ENCODE measurements at places on chromosomes 5 and 9. TPM values are rescaled to one million over a fixed set of nuclear protein-coding genes. Genes with fewer than 3 reads are reported as not detected.
A peak's percentile ranks its signal among the peaks of the same experiment; 100 is the strongest.

DNA sequence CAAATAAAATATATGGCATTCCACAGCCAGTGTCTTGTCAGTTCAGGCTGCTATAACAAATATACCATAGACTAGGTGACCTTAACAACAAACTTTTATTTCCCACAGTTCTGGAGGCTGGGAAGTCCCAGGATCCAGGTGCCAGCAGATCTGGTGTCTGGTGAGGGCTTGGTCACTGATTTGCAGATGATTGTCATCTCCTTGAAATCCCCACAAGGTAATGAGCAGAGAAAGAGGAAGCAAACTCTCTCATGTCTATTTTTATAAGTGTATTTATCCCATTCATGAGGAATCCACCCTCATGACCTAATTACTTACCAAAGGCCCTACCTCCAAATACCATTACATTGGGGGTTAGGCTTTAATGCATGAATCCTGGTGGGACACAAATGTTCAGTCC lies 663.2 kb downstream of the TLR4 start:
- DNase-seq = no peak

- no peak for DNase-seq
Measured at GRCh38 chr9:125966959-125967711, 220.0 kb downstream of the PBX3 start.

DNA sequence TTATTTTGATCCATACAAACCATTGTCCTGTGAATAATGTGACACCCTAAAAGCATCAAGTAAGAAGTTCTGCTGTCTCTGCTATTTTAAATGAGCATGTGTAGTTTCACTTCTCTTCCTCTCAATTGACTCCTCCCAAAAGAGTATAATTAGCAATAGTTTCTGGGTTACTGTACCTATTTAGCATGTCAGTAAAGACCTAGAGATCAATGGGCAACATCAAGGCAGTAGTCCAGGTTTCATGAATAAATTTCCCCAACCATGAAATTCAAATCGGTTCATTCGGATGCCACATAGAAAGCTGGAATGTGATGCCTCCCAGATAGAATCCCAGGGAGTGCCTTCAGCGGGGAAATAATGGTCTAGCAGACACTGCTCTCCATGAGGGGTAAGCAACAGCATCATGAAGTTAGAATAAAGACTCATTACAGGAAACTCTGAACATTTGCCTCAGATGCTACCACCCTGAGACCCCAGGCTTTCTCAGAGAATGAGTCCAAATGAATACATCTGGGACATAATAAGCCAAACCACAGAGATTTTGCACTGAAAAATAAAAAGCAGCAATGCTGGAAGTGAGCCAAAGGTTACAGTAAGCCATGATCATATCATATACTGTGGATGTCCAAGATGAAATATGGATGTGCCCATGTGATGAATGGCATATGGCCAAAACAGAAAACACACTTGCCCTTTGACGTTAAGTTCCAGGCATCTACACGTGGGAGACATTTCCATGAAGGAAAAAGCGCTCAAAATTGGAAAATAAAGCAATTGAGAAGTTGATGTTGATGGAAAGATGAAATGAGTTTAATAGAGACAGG lies 1107.0 kb upstream of the SEMA6A start:
- DNase-seq = no peak

DNA sequence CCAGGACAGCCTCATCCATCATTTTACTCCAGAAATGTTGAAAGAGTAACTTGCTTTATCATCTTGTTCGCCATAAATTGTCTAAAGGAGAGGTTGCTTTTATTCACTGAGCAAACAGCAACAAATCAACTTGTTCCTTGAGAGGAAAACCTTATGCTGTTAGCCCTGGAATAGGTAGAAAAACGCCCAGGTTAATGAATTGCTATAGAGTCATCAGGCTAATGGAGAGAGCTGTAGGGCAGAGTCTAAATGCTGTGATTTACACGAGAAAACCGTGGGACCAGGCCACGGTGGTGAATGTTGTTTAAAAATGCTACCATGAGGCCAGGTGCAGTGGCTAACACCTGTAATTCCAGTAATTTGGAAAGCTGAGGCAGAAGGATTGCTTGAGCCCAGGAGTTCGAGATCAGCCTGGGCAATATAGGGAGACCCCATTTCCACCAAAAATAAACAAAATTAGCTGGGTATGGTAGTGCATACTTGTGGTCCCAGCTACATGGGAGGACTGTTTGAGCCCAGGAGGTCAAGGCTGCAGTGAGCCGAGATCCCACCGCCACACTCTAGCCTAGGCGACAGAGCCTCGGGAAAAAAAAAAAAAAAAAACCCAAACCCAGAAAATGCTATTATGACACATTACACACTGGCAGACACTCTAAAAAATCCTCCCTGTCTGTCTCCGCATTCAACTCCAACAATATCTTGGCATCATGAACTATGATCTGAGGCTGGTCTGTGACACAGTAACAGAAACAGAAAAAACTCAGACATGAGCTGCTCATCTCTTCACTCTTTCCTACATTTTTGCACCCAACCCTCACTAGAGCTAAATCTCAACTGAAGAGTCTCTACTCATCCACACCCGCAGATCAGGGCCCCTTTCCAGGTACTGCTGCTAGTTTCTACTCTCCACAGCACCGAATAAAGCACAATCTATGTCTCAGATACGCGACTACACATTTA lies 118.6 kb upstream of the RETREG1 start:
- no peak for DNase-seq

- no peak for DNase-seq
Measured at GRCh38 chr5:43573058-43573457, 16.2 kb upstream of the PAIP1 start.

- DNase-seq = no peak
Measured at GRCh38 chr5:109888989-109889388, 199.3 kb downstream of the MAN2A1 start.

DNA sequence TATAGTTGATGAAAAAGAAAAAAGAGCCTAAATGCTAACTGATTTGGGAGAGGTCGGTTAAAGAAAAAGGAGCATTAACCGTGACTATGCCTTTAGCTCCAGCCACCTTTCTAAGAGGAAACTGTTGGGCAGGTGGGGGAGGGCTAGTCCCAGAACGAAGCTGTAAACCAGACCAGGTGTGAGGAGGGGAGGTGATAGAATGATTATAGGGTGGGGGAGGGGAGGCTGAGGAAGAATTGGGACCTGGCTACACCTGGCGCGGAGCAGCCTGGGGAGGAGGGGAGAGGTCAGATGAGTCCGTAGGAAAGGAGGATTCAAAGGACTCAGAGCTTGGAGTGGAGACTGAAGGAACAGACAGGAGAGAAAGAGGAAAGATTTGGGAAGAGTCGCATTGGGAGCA lies 73.4 kb downstream of the PHAX start:
- DNase-seq = no peak

DNA sequence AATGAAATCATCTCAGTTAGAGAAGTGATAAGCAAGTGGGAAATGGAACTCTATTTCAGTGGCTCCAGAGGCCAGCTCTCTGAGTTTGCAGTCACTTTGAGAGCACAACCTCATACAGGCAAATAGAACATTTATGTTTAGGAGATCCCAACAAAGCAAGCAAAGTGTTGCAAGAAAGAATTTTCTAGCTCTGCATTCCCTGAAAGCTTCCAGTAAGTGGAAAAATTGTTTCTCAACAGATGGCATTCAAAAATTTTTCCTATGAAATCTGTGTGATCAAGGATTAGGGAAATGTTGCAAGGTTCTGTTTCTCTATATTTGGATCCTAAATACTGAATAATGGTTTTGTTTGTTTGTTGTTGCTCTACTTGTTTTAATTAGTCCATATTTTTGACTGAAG lies 764.2 kb upstream of the ZNF608 start:
- no peak for DNase-seq

DNA sequence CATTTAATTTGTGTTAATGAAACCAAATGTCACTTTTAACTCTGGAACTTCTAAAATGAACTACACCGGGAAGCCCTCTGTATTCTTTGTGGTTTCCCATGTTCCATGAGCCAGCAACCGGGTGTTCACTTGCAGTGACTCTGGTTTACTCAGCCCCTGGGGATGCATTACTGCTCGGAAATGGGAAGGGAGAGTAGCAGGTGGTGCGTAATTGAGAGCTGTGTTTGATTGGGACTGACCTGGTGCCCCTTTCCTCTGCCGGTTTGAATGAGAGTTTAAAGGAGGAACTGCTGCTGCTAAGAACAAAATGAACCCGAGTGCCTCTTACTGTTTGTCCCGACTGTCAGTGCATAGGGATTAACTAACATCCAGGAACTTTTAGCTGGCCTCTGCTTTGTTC lies 100.1 kb upstream of the DHFR start:
- DNase-seq = no peak

GRCh38 chr5:143245929-143246561 lies 157.4 kb downstream of the NR3C1 start:
- peak; percentile 99 for DNase-seq

The SOHLH1 gene
- total RNA-seq = not detected

The COL23A1 gene
- not detected for total RNA-seq

Data from G401 (cell line).